ENCODE measurements at places on chromosomes 4 and X.

DNA sequence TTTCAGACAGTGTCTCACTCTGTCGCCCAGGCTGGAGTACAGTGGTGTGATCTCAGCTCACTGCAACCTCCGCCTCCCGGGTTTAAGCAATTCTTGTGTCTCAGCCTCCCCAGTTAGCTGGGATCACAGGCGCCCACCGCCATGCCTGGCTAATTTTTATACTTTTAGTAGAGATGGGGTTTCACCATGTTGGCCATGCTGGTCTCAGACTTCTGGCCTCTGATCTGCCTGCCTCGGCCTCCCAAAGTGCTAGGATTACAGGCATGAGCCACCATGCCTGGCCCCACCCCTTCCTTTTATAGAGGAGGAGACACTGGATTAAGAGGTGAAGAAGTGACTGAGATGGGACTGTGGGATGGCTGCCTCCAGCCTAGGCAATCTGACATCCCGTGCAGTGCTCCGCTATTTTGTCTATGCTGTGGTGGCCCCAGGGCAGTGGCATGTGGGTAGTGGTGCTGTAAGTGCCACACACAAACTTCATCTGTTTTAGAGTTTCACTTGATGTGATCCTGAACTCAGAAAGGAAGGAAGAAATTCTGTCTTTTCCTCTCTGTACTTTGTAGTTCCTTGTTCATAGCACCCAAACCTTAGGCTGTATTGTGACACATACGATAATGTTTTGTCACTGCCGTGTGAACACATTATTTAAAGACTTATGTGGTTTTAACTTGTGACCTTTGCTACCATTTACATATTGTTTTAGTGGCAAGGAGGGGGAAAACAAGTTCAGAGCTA lies 48.9 kb downstream of the FNIP2 start:
- DNase-seq: no peak

- DNase-seq: no peak
Observed at GRCh38 chrX:85619962-85620361, 240.5 kb upstream of the POF1B start.

- no peak for DNase-seq
Observed at GRCh38 chrX:3777416-3777815, 64.0 kb upstream of the PRKX start.

- DNase-seq: no peak
Observed at GRCh38 chrX:13078739-13079444, 34.5 kb upstream of the FAM9C start.

- DNase-seq: no peak
Observed at GRCh38 chr4:188299161-188299560, 159.9 kb downstream of the TRIML1 start.

DNA sequence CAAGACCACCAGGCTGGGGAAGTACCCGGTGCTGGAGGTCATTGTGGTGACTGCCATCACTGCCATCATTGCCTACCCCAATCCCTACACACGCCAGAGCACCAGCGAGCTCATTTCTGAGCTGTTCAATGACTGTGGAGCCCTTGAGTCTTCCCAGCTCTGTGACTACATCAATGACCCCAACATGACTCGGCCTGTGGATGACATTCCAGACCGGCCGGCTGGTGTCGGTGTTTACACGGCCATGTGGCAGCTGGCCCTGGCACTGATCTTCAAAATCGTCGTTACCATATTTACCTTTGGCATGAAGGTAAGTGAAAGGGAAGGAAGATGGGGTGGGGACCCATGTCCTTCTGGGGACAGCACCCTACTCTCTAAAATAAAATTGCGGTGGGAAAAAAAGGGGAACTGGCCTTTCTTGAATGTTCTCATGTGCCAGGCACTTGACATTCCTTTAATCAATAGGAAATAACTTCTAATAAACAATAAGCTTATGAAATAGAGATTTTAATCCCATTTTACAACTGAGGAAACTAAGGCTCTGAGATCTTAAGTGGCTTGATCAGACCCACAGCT lies 51.6 kb downstream of the CLCN4 start:
- no peak for DNase-seq

DNA sequence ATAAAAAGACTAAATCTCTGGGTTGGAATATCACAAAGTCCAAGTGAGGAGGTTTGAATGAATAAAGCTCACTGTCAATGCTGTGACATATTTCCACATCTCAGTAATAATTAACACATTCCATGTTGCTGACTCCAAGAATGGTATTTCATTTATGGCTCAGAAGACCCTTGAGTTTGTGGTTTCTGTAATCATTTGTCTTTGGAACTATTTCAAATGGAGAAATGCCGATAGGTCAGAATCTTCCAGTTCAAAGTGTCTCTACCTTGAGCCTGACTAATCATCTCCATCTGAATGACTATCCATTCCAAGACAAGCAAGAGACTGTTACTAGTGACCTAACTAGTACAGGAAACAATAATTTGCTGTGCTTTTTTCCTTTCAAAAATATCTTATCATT lies 24.2 kb upstream of the SLC2A9 start:
- DNase-seq: no peak

DNA sequence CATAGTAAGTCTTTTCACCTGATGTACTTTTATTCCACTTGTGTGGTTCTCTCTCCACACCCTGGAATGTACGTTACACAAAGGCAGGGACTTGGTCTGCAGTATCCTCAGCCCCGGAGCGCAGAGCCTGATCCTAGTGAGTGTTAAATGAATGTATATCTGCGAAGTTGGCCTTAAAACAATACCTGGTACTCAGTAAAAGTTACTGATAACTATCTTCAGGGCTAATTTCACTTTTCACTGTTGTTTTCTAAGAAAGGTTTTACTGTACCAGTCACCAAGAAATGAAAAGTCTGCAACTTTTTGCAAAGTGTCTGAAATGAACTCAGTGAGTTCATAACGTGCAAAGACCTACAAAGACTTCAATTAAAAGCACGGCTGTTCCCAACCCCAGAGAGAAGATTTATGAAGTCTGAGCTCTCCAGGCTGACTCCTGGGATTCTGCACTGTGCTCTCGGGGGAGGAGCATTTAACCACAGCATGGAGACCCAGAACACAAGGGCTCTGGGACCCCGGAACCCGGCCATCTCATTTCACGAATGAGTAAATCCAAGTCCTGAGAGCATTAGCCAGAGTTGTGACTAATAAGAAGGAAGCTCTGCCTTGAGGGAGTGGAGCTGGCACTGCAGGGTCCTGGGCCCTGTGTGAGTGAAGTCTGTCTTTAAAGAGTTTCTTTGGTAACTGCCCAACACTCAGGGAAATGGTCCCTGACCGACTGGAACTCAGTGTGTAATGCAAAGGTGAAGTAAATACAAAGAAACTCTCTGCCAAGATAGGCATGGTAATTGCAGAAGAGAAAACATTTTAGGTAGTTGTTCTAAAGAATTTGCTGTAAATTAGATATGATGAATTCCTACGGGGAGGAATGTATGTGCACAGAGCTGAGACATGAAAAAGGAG lies 165.8 kb downstream of the NSUN7 start:
- DNase-seq: no peak

- DNase-seq: no peak
Observed at GRCh38 chrX:39758791-39759525, 338.8 kb downstream of the BCOR start.

- DNase-seq: no peak
Observed at GRCh38 chrX:115949900-115950822, 220.4 kb upstream of the AGTR2 start.

DNA sequence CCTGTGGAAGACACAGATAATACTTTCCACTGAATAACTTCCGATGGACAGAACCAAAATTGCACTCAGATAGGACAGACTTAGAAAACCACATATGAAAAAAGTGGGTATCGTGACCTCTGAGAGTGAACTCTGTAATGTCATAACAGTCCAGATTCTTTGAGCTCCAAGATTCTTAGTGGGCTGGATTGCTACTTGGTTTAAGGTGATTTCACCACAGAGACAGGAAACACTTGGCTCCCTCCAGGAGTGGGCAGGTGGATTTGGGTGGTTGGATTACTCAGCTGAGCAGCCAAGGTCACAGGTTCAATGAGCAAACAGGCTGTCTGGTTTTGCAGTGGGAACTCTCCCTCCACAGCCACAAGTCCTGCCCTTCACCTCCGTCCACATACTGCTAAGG lies 126.0 kb downstream of the AFAP1 start:
- DNase-seq: no peak

GRCh38 chr4:186258216-186258811 lies 7.7 kb upstream of the F11 start:
- no peak for DNase-seq

DNA sequence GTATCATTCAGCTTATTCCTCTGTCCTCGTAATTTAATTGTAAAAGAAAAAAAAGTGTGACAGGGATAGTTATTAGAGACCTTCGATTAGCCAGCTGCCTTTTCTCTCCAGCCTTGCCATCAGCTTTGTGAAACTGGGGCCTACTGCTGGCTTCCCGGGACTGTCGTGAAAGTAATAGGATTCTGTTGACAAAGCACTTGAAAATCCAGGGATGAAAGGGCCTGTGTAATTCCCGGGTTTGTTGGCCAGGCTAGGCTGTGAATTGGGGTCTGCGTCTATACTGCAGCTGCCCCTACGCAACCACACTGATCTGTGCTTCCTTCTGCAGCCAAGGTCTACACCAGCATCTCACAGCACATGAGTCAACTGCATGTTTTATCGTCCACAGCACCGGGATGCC lies 120.4 kb upstream of the SCML1 start:
- DNase-seq: no peak

- DNase-seq: no peak
Observed at GRCh38 chrX:130385520-130385919, at the start of gene GPR119. TSS of gene GPR119 (minus strand) at chrX:130385674. CDS start at chrX:130385447, 227 bp downstream.

DNA sequence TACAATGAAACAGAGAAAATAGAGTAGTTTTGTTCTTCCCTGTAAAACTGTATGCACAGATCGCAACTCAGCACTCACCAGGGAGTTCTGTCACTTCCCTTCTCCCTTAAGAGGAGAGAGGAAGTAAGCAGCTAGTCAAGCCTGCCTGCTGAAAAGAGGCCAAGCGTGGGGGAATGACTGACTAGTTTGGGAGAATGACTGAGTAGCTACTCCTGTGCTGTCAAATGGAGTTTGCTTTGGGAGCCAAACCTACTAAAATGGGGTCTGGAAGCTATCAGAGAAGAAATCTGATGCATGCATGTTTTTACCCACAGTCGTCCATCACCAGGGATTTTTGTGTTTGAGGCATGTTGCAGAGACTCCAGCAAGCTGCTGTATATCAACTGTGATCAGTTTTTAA lies 54.6 kb upstream of the LHFPL1 start:
- no peak for DNase-seq

GRCh38 chr4:141180991-141181761 lies 39.5 kb upstream of the ZNF330 start:
- DNase-seq: no peak

GRCh38 chr4:161664740-161665139 lies 499.1 kb downstream of the FSTL5 start:
- no peak for DNase-seq

- no peak for DNase-seq
Observed at GRCh38 chr4:177401658-177402273, 40.5 kb downstream of the AGA start.

DNA sequence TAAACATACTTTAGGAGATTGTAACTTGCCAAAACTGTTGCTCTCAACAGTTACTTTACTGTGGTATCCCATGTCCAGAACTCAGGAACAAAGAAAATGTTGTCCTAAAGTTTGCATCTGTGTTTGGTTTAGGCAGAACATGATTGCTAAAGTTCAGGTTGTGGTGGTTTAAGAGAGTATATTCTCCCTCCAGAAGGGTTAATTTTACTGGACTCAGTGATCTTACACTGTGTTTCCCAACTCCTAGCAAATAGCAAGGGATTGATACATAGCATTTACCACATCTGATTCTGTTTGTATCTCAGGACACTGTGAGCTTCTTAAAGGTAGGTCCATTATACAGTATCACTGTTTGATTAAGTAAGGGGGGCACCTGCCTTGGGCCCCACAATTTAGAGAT lies 13.3 kb upstream of the DCK start:
- DNase-seq: no peak

DNA sequence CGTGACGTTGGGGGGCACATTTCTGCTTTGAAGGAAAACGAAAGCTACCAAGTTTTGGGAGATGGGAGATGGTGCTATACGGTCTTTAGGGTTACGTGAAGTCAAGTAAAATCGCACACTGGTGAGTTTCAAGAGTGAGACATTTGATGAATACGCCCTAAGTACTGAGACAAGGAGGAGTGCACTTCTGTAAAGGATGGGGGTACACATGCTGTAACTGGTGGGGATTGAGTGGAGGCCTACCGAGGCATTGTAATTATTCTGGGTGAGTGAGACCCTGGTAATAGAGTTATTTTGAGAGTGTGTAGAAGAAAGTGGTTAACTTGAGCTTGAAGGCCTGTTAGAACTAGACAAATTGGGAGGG lies 536 bp downstream of the SH3BGRL start:
- no peak for DNase-seq

GRCh38 chrX:264634-265455 lies 16.3 kb upstream of the PLCXD1 start:
- DNase-seq: no peak

GRCh38 chr4:172818901-172819300 lies 349.7 kb upstream of the GALNT7 start:
- DNase-seq: no peak

- no peak for DNase-seq
Observed at GRCh38 chr4:38684951-38685844, 21.2 kb downstream of the KLF3 start.

DNA sequence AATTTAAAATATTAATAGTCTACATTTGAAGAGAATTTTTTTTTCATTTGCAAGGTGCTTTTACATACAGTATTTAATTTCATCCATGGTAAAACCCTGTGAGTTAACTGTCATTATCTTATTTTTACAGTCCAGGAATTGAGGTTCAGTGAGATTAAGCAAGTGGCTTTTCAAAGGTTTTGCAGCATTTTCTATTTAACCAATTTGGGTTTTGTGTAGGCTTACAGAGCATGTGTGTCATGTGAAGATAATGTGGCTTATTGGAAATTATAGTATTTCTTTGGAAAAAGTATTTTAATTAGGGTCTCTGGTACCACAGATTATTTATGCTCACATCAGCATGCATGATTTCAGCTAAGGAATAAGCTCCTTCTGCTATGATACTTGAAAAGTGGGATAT lies 4.5 kb downstream of the XK start:
- no peak for DNase-seq

DNA sequence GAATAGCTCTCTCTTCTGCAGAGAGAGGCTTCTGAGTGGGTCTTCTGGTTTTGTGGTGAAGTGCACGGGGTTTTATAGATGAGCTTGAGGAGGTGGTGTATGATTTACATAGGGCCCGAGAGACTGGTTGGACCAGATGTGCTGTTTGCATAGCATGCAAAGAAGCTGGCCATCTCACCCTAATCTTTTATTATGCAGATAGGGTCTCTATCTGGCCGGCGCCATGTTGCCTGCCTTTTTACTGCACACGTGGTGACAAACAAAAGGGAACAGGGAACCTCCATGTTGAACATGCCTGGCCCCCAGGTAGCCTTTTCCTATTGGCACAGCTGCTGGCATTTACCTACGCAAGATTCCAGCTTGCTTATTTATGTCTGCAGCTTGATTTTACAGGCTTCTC lies 473.3 kb upstream of the FAM47C start:
- DNase-seq: no peak
